ENCODE measurements at places on chromosomes 5 and 9. TPM values are rescaled to one million over a fixed set of nuclear protein-coding genes. Genes with fewer than 3 reads are reported as not detected.

GRCh38 chr5:15654779-15655178 is 154.8 kb downstream of the FBXL7 start:
- no peak for DNase-seq

- DNase-seq, result no peak
Measured at GRCh38 chr9:92467511-92467910, 14.8 kb downstream of the ASPN start.

GRCh38 chr9:78971540-78971939 is 600.2 kb upstream of the TLE4 start:
- DNase-seq, result no peak

GRCh38 chr5:119063579-119064379 is 7.1 kb upstream of the DMXL1 start:
- DNase-seq, result no peak

- peak; percentile 59 for DNase-seq
Measured at GRCh38 chr9:87662808-87663528, 63.0 kb upstream of the CTSL start.

Gene IL4
- not detected for total RNA-seq

- DNase-seq, result no peak
Measured at GRCh38 chr9:72427801-72428200, 62.8 kb upstream of the ZFAND5 start.

DNA sequence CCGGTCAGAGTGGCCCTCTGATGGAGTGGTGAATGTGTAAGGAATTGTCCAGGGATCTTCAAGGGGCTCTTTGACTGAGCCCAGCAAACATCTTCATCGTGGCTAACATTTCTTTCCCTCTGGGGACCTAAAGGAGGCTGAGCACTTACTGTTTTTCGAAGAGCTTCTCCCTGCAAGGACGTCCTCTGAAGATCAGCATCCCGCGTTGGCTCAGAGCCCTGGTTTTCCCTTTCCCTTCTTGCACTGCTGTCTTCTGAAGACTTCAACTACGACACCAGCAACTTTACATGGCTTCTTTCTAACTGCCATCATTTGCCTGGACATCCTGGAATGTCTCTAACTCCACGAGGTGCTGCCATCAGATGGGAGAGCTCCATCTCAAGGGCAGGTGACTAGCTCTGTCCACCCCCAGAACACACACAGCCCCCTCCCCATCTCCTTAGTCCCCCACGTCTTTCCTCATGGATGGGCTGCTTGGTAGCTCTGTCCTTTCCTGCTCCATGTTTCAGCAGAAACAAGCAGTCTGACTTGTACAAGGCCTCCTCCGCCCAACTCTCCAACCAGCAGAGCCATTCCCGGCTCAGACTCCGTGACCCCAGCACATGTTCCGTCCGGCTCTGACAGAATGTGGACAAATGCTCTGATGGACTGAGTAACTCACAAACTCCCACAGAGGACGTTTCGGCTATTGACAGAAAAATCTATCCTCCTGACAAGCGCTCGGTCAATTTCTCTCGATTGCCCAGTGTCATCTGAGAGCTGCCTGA is 17.1 kb downstream of the SHB start:
- no peak for DNase-seq

Gene CTSV
- total RNA-seq, result 2.5 TPM

DNA sequence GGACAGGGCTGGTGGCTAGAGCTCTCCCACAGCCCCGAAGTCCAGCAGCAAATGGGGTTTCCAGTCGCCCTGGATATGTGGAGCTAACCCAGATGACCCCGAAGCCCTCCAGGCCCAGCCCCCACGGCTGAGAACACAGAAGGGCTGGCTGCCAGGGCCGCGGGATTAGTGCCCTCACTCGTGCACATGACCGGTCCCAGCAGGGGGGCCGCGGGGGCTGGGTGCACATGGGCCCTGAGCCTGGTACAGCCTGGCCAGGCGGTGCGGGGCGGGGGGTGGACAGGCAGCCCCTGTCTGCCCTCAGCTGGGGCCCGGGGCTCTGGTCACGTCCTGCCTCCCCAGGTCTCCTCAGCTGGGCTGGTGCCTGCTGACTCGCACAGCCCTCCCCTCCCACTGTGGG is 5.9 kb downstream of the SSNA1 start:
- peak; percentile 47 for DNase-seq

DNA sequence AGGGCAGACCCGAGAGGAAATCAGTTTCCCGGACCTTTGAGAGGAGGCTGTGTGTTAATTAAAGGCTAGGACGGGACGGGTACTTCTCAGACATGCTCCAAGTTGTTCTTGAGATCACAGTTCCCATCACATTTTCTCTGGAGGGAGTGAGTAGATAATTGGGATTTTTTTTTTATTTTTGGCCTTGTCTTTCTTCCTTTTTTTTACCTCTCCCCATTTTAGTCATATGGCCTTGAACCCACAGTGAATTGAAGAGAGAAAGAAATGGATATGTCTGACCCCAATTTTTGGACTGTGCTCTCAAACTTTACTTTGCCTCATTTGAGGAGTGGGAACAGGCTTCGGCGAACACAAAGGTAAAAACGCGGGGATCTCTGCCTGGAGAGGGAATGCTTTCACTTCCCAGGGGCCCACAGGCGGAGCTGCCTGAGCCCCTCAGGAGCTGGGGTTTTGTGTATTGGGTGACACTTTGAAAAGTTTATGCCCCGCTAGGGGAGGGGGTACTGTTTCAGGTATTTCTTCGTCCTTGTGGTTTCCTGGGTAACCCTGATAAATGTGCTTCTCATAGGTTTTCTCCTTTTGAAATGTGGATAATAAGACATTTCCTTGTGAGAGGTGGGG is 191.8 kb downstream of the CD180 start:
- no peak for DNase-seq

- no peak for DNase-seq
Measured at GRCh38 chr5:154513669-154514084, 35.6 kb upstream of the HAND1 start.

Gene MCCC2
- total RNA-seq, result 44.4 TPM

GRCh38 chr5:143359869-143360268 is 43.6 kb downstream of the NR3C1 start:
- DNase-seq, result no peak

- DNase-seq, result peak; percentile 7
Measured at GRCh38 chr5:638501-639252, 26.5 kb downstream of the CEP72 start.

GRCh38 chr9:112789891-112790774 is 39.6 kb downstream of the SNX30 start:
- DNase-seq, result no peak

GRCh38 chr5:168528521-168529373 is at the start of gene FBLL1:
TSS of gene FBLL1 (plus strand) at chr5:168529305. CDS start at chr5:168529505, 200 bp downstream.
- peak; percentile 24 for DNase-seq

DNA sequence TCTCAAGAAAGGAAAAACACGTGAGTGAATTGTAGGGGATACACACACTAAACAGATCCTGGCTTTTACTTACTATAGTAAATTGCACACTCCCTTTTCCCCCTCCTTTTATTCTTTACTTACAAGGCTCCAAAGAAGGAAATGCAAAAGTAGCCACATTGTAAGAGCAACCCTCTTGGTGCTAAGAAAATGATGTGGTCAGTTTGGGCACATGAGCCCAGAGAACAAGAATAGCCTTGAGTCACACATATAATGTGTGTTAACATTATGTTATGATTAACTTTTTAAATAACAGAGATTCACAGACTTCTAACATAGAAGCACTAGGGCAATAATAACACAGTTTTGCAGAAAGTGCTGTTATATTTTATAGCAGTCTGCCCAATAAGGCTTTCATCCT is 48.5 kb downstream of the PCSK5 start:
- no peak for DNase-seq

Measured in mucosa of gallbladder (tissue), 1 donor.